ENCODE measurements at places on chromosomes 5 and 9. TPM values are rescaled to one million over a fixed set of nuclear protein-coding genes. Genes with fewer than 3 reads are reported as not detected.
A peak's percentile ranks its signal among the peaks of the same experiment; 100 is the strongest.

Gene SH2D3C
- 4.2 TPM for polyA plus RNA-seq

Gene PLPP7
- polyA plus RNA-seq: 2.0 TPM

Gene OGN
- 2.2 TPM for polyA plus RNA-seq

Gene BRINP1
- polyA plus RNA-seq: 11.8 TPM

Gene DIPK1B
- polyA plus RNA-seq: 18.7 TPM

Gene SNCAIP
- 5.6 TPM for polyA plus RNA-seq

Gene TLX3
- not detected for polyA plus RNA-seq

Gene GZMA
- not detected for polyA plus RNA-seq

- DNase-seq: no peak
Measured at GRCh38 chr5:16755641-16756040, 138.8 kb upstream of the RETREG1 start.

DNA sequence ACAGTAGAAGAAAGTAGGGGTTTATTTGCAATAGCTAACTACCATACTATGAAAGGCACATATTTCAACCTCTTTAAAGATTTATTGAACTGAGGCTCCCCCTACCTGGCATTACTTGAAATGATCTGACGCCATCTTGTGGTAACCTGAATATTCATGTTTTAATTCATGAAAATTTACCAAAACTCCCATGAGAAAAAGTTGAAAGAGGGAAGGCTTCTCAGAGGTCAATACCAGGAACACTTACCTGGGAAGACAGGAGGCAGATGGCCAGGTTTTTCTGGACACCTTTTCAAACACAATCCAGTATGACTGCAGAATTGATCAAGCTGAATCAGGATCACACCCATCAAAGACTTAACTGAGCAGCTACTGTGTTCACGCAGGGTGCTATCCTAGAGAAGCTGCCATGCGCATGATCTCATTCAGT is 9.4 kb downstream of the PRELID2 start:
- DNase-seq: peak; percentile 83

- peak; percentile 60 for DNase-seq
Measured at GRCh38 chr5:54518146-54518817, 723 bp downstream of the SNX18 start.

DNA sequence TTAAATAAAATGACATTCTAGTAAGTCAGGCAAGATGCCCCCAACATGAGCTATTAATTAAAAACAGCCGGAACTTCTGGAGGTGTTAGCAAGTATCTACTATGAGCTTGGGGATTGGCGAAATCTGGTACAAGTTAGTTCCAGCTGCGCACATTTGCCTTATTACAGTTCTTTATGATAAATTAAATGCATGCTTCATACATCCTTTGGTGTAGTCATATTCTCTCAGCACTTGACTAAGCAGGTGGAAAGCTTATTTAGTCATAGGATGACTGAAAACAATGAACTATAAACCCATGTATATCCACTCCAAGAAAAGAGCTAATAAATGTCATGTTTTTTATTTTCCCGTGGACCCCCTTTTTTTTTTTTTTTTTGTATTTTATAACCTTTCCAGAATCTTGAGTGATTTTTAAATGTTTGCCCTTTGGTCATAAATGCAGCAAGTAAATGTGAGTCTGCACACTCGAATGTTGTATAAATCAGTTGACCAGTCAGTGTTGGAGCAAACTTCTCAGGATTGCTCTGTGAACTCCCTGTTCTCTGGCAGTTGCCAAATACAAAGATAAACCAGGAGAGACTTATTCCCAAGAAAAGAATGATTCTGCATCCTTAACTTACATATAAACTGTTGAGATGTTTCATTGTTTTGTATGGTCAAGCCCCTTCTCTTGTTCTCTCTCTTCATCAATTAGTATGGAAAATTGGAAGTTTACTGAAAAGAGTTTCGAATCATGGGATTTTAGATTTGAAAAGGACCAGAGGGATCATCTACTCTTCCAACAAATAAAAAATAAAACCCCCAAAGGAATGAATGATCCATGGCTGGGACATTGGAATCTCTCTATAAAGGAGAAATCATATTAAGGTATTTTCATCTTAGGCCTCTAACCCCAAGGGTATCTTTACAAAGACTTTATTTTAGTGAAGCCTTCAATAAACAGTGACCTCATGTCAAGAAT is 38.3 kb downstream of the PIK3R1 start:
- no peak for DNase-seq

- DNase-seq: peak; percentile 9
Measured at GRCh38 chr5:150317048-150318003, 14.6 kb upstream of the ARSI start.

DNA sequence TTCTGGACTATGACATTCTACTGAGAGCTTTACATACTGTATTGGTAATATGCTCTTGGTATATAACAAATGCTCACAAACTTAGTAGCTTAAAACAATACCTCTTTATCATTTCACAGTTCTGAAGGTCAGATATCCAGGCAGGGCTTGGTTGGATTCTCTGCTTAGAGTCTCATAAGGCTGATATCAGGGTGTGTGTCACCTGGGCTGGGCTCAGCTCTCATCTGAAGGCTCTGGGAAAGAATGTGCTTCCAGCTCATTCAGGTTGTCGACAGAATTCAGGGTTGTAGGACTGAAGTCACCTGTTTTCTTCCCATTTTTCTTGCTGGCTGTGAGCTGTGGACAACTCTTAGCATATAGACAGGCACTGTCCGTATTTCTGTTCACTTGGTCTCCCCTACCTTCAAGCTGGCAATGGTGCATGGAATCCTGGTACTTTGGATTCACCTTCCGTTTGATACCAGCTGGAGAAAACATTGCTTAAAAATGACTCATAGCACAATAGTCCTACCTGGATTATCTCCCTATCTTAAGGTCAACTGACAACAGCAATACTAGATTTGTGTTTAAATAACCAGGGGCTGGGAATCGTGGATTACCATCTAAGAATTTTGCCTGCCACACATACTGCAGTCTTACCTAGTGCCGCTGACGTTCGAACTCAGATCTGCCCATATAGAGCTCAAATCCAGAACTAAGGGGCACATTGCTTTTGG is 69.2 kb downstream of the RCL1 start:
- DNase-seq: no peak

DNA sequence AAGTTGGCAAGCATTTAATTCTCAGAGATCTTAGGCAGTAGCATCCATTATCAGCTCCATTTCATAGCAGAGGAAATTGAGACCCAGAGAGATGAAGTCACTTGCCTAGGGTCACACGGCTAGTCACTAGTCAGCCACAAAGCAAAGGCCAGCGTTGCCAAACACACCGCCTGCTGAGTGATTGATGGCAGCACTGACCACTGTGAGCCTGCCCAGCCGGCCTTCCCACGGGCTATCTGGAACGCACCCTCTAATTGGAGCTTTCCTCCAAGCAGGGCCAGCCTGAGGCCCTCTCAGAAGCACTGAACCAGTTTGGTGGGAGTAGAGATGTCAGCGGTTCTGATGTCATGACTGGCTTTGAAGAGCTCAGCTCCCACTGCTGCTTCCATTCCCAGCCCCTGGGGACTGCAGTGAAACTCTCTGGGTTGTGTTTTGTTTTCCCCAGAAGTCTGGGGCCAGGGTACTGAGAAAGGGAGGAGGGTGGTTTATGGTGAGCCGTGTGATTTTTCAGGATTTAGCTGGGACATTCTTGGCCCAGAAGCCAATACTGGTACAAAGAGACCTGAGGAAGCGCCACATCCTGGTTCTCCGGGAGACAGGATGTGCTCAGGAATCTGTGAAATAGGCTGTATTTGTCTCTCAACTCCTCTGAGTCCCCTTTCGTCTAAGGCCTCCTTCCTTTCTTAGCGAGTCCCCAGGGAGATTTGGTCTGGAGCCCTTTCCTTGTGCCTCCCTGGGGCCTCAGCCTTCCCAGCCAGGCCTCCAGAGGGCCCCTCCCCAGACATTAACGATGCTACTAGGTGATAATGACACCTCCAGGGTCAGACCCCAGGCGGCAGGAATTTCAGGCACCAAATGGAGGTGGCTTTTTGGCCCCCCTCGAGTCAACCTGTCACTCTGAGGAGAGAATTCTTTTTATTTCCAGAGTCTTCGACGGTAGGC is 44.5 kb downstream of the SPRY4 start:
- DNase-seq: peak; percentile 76

DNA sequence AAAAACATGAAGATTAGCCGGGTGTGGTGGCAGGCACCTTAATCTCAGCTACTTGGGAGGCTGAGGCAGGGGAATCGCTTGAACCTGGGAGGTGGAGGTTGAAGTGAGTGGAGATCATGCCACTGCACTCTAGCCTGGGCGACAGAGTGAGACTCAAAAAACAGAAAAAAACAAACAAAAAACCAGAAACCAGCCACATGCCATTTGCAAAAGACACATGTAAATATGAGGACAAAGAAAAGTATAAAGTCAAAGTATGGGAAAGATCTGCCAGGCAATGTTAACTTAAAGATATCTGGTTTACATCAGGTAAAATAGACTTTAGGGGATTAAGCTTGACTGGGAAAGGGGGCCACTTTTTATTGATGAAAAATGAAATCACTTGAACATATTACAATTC is 90.7 kb downstream of the FNBP1 start:
- no peak for DNase-seq

- DNase-seq: peak; percentile 60
Measured at GRCh38 chr9:115591584-115591984, 473.6 kb upstream of the TNC start.

Measured in GM23338 (cell line).